A549 treated with ZK216348 at 1 μM for 4 hours (cell line): ENCODE measurements at places on chromosomes 6 and 20. TPM values are rescaled to one million over a fixed set of nuclear protein-coding genes. Genes with fewer than 3 reads are reported as not detected.

The RNF8 gene
- 22.1 to 37.2 TPM (median 22.7 TPM) in 5 replicates for total RNA-seq

The DEFB121 gene
- not detected in 5 replicates for total RNA-seq

The EYS gene
- total RNA-seq = 0.26 TPM in 1 of 5 replicates, not detected in the others

The PSORS1C2 gene
- total RNA-seq = not detected in 5 replicates

The SLC22A16 gene
- not detected in 5 replicates for total RNA-seq

The RING1 gene
- 19.0 to 27.0 TPM (median 24.7 TPM) in 5 replicates for total RNA-seq

The RRBP1 gene
- 88.8 to 144 TPM (median 122 TPM) in 5 replicates for total RNA-seq

The TBPL1 gene
- total RNA-seq = 10.6 to 27.1 TPM (median 25.3 TPM) in 5 replicates

The GPX5 gene
- total RNA-seq = not detected in 5 replicates

The PTGIS gene
- total RNA-seq = 0.04 TPM in 1 of 5 replicates, not detected in the others

The DDO gene
- 0.07 to 0.38 TPM in 2 of 5 replicates, not detected in the others for total RNA-seq

The TULP1 gene
- not detected in 5 replicates for total RNA-seq

The METTL24 gene
- total RNA-seq = not detected in 5 replicates

The HSPA12B gene
- 0.35 to 0.65 TPM (median 0.45 TPM) in 5 replicates for total RNA-seq

The TXLNB gene
- total RNA-seq = not detected in 5 replicates

The SLC4A11 gene
- total RNA-seq = 3.6 to 9.5 TPM (median 6.9 TPM) in 5 replicates

The BCAS1 gene
- total RNA-seq = 0.39 to 1.0 TPM (median 0.53 TPM) in 5 replicates
